HAP-1 (cell line): ENCODE measurements at places on chromosomes 2 and 18.

DNA sequence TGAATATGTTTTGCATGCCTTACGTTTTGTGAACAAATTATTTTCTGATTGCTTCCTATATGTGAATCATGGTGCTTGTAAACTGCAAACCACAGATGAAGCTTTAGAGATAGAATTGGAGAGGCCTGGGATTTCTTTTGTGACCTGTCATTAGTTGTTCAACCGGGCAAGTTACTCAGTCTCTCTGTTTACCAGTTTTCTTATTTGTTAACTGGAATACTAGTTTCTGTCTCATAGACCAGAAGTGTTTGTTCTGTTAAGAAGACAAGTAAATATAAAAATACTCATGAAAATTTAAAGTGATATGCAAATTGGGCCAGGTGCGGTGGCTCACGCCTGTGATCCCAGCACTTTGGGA is 27.3 kb downstream of the DGKD start:
- DNase-seq: no peak

DNA sequence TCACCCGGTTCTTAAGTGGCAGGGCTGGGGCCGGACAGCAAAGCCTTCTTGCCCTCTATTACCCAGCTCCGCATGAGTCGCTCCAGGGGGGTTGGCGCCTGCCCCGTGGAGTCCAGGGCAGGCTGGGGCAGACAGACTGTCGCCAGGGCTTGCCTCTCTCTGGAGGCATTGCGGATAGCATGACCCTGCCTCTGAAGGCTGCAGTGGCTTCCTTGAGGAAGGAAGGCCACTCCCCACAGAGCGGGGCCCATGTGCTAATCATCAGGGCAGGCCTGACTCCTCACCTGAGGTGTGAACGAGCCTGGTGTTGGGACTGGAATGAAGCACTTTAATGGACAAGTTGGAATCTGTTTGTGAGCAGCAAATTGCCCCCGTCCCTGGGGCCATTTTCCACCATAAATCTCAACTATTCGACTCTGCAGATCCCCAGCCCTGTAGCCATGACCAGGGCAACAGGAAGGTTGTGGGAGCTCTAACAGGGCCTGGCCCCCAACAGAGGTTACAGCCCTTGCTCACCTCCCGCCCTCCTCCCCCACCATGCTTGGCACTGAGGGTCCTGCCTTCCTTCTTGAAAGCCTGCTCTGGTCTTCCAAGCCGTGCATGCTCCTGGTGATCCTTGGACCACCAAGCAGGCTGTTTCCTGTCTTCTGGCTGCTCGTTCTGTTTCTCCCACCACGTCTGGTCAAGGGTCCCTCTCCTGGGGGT is 144.9 kb upstream of the HAAO start:
- no peak for DNase-seq

GRCh38 chr2:164967361-164967760 is 12.0 kb upstream of the SLC38A11 start:
- no peak for DNase-seq

DNA sequence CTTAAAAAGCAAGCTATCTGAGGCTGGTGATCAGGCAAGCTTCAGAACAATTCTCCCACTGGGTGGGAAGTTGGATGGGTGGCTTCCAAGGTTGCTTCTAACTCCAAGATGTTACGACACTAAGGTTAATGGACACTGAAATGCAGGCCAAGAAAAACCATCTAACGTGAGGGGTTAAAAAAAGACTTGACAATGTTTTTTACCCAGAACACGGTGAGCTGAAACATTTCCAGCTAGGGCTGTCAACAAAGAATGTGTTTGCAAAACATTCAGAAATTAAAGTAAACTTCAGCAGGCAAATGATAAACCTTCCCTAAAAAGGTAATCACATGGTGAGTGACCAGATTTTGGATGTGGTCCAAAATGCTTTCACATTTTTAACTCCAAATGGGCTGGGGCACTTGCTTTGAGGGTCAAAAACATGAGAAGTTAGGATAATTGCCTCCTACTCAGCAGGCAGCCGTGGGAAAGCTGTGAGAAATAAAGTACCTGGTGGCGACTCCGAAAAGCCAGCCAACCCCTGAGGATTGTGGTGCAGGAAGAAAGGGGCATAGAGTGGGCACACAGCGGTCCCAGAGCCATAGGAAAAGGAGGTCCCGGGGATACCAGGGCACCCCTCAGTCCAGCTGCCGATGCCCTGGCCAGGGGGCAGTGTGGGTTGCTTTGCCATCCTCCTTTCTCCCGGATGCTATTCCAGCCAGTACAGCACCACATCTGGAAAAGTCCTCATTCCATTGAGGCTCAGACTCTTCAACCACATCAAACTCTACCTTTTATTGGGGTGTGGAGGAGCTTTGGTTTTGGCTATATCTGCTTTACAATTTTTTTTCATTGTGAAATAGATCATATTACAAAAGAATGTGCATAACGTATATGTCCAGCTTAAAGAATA is 90.0 kb upstream of the ATL2 start:
- no peak for DNase-seq

DNA sequence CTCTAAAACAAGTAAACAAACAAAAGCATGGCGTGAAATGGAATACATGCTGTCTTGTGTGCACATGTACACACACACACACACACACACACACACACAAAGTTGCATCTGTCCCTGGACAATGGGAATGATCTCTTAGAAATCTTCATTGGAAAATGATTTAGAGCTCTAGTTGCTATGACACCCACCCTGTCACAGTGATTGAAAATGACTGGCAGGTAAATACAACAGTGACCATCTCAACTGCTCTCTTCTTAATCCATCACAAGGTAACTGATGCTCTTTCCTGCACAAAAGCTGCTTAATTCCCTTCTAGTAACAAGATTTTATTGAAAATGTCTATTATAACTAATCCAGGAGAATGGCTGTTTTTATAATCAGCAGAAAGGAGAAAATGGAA is 1011.7 kb upstream of the GYPC start:
- DNase-seq: no peak

DNA sequence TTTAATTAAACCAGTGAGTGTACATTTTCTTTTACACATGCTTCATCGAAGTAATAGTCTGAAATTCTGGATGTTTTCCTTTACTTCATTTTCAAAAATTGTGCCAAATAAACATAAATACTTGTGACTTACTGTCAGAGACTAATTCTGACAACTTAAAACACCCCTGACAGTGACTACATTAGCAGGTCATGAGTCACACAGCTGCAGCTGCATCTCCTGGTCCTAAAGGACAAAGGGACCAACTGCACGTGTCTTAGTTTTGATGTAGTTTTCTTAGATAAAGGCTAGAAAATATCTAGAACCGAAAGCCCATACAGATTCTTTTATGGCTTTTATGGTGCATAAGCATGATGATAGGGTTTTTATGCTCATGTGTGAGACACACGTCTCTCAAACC is 29.6 kb upstream of the DSC3 start:
- DNase-seq: no peak

GRCh38 chr18:58911766-58912165 is 47.1 kb downstream of the ZNF532 start:
- DNase-seq: no peak

DNA sequence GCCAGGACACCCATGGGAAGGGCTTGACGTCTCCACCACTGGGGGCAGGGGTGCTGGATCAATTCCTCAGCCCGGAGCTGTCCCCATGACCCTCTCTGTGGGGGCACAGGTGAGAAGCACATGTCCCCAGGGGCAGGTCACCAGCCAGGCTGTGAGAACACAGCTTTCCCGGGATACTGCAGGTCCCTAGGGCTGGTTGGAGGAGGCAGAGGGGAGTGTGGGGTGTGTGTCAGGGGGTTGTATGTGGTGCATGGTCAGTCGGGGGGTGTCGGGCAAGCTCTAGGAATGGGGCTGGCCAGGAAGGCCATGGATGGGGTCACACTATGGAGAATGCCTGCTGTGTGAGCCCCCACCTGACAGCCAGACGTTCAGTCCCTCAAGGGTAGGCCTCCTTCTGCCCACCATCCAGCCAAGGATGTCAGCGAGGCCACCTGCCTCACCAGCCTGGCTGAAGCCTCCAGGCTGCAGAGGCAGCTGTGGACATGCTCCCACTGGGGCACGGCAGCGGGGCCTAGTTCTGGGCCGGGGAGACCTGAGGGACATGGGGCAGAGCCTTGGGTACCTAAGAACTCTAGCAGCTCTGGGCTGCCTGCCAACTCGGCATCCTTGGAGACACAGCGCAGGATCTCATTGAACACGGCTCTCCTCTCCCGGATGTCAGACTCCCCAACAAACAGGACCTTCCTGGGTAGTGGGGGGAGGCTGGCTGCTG is 10.3 kb downstream of the HS1BP3 start:
- DNase-seq: no peak

DNA sequence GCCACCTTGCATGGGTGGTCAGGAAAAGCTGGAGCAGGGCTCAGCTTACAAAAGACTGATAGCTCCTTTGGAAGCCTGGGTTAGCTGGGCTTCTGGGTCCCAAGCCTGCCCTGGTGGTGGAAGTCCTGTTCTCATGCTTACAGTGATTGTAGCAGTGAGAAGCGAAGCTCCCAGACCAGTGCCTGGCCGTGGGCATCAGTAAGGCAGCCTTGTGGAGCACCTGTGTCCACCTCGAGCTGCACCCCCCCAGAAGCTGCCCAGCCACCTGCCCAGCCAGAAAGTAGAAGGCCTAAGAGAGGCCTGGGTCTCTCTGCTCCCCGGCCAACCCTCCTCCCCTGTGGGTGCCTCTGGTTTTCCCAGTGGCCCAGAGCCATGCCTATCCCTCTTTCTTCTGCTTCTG is 10.5 kb downstream of the GLI2 start:
- DNase-seq: no peak

GRCh38 chr18:27713037-27713737 is 463.7 kb downstream of the CDH2 start:
- peak; percentile 20 for DNase-seq

- DNase-seq: no peak
These were observed 7.6 kb downstream of the CYP26B1 start for GRCh38 chr2:72139874-72140620.

DNA sequence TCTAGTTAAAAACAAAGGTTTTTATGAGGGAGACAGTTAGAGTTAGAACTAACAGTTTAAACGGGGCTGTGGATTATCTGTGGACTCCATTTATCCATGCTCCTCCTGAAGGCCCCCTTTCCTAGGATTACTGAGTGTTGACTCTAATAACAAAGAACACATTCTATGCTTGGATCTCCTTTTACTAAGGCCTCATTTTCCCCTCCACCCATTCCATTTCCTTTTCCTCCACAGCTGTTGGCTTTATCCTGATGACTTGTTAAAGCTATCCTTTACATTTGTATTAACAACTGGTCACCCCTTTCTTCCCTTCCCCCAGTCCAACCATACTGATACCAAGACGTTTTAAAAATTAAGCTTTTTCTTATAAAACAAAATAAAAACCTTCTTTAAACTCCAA is 220.6 kb downstream of the SRBD1 start:
- DNase-seq: no peak

- DNase-seq: no peak
These were observed 622.6 kb upstream of the ID2 start for GRCh38 chr2:8059255-8059654.

- DNase-seq: no peak
These were observed 15.1 kb downstream of the MYL1 start for GRCh38 chr2:210299866-210300373.

DNA sequence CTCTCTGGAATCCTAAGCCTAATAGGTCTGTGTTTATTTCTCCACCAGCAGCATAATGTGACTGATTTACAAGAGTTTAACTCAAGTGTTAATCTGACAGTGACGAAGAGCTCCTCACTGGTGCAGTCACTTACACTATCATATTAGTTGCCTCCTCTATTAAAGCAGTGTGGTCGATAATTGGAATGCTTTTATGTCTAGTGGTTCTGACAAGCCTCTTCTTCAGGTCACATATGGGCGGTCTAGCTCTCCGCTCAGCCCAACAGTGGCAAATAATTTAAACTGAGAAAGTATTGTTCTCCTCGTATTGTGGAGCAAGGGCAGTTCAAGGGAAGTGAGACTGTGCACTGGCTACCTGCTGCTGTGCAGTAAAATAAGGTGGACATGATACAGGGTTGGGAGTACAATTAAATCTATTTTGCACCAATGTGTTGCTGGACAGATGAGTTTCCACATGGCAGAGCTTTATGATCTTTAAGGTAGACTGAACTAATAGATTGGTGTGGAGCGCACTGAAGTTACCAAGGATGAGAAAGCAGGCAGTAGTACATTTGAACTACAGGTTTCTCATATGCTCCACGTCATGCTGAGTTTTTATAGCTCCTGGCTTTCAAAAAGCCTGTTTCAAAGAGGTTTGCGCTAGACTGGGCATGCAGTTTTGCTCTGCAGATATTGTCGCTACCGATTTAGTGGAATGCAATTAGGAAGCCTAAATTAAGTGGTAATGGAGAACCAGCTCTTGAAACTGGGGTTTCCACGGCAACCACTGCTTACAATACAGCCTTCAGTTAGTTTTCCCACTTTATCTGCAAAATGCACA is 151.7 kb upstream of the POU3F3 start:
- no peak for DNase-seq

DNA sequence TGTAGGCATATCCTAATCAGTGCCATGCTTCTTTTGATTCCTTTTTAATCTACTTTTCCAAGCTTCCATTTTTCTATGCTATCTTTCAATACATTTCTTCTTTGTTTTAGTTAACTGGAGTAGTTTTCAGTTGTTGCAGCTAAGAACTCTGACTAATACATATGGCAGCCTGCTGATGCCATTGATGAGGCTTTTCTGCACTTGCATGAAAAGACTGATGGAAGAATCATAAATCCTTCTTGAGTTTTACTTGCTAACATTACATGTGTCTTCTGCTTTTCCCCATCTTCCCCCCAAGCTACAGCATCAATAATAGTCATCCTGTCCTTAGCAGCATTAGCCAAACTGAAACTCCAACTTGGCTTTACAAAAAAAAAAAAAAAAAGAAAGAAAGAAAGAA is 203.3 kb downstream of the LRP1B start:
- DNase-seq: no peak

GRCh38 chr18:34467058-34467457 is 242.3 kb upstream of the NOL4 start:
- no peak for DNase-seq

GRCh38 chr2:46164529-46165301 is 132.5 kb upstream of the EPAS1 start:
- no peak for DNase-seq

GRCh38 chr2:232571026-232571474 is 20.6 kb downstream of the EIF4E2 start:
- no peak for DNase-seq

DNA sequence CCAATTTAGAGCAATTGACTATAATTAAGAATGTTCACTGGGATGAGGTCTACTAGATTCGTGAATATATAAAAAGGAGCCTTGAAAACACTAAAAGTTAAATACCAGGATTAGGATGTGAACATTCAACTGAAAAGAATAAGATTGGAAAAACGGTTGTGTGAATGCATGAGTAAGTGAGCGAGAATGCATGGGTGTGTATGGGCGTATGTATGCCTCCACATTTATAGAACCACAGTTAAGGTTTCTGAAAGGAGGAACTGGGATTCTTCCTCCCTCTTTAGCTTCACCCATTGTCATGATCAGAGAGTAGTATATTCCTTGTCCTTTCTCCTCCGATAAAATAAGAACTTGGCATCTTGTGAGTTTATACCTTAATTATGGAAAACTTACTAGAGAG is 151.1 kb upstream of the UBE2E3 start:
- DNase-seq: peak; percentile 16

GRCh38 chr2:218317303-218317630 is 25.0 kb upstream of the TMBIM1 start:
- no peak for DNase-seq

GRCh38 chr2:239747274-239747673 is 277.9 kb downstream of the NDUFA10 start:
- DNase-seq: no peak
